ENCODE measurements at places on chromosomes 2 and 18. TPM values are rescaled to one million over a fixed set of nuclear protein-coding genes. Genes with fewer than 3 reads are reported as not detected.

Gene PRKAG3
- total RNA-seq, result not detected

Gene MRPL30
- 59.8 TPM for total RNA-seq

Gene CTAGE1
- total RNA-seq, result not detected

Gene ANKRD30B
- not detected for total RNA-seq
